Central memory CD4-positive, alpha-beta T cell (primary cell): ENCODE measurements at places on chromosomes 4 and X.

- no peak for DNase-seq
Measured at GRCh38 chrX:30635630-30636029, 17.6 kb upstream of the GK start.

DNA sequence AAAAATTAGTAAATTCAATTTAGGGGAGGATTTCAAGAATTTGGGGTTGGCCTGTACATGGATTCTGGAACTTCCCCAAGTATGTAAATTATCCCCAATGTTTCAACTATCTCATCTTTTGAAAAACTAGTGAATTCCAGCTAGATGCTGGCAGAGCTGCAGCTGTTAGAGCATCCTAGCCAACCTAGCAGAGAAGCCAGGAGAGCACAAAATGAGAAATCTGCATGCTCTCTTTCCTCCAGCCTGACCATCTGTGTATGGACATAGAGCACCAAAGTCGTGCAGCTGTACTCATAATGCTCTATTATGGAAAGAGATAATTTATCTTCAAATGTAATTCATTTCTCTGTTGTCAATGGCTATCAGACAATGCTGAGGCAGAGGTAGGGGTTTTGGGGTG lies 1217.7 kb downstream of the PCDH19 start:
- DNase-seq: no peak

DNA sequence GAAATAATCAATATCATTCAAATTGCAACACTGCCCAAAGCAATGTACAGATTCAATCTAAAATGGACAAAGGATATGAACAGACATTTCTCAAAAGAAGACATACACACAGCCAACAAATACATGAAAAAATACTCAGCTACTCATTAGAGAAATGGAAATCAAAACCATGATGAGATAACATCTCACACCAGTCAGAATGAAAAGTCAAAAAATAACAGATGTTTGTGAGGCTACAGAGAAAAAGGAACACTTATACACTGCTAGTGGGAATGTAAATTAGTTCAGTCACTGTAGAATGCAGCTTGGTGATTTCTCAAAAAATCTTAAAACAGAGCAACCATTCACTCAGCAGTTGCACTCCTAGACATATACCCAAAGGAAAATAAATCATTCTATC lies 205.2 kb downstream of the DKK2 start:
- DNase-seq: no peak

DNA sequence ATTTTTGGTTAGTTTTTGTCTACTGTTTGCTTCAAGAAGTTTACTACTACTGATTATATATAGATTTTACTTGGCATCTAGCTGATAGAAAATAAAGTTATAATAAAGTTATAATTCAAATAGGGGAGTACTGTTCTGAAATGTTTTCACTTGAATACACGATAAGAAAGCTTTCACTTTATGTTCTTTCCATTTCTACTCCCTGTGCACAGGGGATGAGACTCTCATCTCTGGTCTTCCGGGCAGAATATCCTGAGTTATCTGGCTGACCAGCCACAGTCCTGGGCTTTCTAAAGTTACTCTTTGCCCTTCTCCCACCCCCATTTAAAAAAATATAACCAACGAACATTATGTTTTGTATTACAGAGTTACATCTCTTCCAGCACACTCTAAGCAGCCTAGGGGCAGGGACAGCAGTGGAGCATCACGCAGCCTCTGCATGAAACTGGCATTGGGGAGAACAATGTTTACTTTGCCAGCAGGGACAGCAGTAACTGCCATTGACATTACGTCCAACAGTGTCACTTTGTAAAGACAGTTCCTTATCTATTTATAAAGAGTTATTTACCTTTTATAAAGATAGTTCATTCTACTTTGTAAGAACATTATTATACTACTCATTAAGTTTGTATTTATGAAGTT lies 64.3 kb downstream of the METTL14 start:
- no peak for DNase-seq

GRCh38 chrX:110374559-110374958 lies 15.9 kb downstream of the RTL9 start:
- no peak for DNase-seq

GRCh38 chr4:69708211-69708610 lies 52.2 kb downstream of the SULT1B1 start:
- no peak for DNase-seq

- DNase-seq: no peak
Measured at GRCh38 chr4:111806331-111806730, 338.9 kb upstream of the FAM241A start.

DNA sequence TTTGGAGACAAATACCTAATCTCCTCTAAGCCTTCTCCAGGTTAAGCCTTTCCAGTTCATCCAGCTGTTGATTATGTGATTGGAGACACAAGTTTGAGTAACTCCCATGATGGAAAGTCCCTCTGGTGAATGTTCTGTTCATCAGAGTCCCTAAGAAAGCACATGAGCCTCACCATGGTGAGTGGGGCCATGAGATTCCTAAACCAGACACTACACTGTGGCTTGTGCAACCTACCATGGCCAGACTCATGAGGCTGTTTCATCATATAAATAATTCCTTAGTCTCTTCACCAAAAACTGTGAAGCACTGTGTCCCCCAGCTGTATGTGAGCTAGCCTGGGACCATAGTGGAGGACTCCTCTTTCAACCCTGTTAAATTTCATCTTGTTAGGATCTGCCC lies 14.4 kb downstream of the PKD2 start:
- DNase-seq: no peak

DNA sequence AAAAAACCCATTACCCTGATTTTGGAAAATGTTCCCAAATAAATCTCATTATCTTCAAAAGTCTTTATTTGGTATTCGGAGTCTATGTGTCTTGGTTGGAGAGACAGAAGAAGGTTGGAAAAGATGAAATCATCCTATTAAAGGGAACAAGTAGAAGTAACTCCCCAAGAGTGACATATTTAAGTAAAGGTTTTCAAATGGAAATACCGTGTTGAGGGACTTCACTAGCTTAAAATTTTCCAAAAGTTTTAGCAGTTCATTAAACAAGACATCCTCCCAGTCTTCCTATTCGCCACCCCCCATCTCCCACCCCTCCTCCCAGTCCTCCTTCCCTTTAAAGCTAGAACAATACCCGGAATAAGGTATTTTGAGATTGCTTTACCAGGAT lies 62.7 kb upstream of the CCDC160 start:
- no peak for DNase-seq

GRCh38 chrX:154477891-154478477 lies 1.1 kb downstream of the LAGE3 start:
- no peak for DNase-seq

DNA sequence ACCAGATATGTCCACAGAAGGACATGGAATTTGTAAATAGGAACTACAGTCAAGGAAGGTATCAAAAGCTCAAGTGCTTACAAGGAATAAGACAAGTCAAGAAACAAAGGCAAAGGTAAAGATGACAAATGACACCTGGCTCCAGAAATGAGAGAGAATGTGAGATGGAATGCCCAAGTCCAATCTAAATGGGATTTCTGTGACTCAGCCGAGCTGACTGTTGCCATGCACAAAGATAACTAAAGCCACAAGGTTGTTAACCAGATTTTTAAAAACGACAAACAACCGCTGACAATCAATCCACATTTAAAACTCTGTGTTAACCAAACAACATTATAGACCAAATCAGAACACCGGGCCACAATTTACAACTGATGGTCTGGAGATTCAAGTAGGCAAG lies 1.1 kb downstream of the NFXL1 start:
- no peak for DNase-seq

DNA sequence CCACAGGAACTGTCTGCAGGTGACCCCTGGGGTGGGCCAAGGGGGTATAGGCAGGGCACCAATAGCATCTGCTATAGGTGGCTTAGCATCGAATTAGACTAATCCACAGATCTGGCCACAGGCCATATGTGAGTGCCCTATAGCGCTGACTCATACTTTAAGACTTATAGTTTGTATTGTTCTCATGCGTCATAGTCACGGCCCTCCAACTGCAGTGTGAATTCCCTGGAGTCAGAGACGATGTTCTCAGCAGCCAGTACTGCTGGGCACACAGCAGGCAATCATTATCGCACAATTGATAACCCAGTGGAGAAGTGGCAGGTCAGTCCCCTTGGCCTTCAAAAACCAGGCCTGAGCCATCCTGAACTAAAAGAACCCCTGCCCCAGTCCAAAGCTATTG lies 58.1 kb downstream of the ADGRG2 start:
- no peak for DNase-seq

GRCh38 chr4:119040694-119041185 lies 94.9 kb upstream of the MYOZ2 start:
- no peak for DNase-seq

- DNase-seq: no peak
Measured at GRCh38 chr4:19880206-19880605, 371.5 kb upstream of the SLIT2 start.

DNA sequence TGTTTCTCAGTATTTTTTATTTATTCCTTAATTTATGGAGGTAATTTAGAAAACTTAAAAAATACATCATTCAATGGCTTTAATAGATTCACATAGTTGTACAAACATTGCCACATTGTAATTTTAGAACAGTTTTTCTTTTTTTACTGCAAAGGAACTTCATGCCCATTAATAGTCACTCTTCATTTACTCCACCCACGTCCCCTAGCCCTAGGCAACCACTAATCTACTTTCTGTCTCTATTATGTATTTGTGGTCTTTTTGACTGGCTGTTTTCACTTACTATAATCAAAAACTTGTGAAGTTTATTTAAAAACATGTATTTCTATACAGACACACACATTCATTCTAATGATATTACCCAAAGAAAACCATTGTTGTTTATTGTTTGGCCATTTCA lies 664.8 kb downstream of the GRID2 start:
- DNase-seq: no peak

DNA sequence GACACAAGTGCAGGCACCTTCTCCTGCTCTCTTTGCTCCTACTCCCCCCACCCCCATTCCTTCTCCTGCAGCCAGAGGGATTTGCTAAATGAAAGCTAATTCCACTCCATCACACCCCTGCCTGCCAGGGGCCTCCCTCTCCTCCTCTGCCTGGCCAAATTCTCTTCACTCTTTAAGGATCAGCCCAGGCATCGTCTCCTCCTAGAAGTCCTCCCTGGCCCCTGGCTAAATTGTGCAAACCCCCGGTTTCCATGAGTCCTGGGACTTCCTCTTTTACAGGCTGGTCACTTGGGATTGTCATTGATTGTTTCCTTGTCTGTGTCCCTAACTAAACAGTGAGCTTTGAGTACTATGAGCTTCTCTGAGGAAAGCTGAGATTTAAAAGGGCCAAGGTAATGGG lies 8.7 kb upstream of the ABLIM2 start:
- DNase-seq: no peak

DNA sequence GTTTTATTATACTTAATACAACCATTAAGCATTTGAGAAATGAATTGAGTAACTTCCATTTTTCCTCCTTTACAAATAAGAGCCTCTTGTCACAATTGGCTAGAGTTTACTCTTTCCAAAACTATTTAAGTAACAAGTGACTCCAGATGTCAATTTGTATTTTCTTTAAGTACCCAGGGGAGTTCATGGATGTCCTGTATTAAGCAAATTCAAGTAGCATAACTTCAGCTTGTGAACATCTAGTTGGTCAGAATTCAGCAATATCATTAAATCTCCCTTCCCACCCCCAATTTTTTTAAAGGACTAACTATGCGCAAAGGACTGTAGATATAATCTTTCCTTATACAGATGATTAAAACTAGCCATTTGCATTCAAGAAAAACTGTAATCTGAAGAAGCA lies 1.4 kb upstream of the ADGRL3 start:
- no peak for DNase-seq

- DNase-seq: no peak
Measured at GRCh38 chr4:77872723-77873445, 10.3 kb downstream of the MRPL1 start.

GRCh38 chr4:25523405-25523804 lies 132.2 kb upstream of the SLC34A2 start:
- no peak for DNase-seq

DNA sequence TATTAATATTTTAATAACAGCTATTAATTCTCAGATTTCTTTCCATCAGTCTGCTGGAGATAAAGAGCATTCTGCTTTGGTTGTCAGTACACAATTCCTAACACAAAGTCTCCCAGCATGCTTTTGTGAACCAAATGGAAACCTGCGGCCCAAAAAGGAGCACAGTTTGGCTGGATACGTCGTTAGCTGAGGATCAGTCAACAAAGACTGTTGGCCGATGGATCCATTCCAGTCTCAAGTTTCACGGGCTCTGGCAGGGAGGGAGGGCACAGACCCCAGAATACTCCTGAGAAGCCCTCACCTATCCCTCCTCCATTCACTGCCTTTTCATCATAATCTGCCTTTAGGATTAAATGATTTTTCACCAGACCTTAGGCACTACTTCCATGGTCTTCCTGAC lies 26.3 kb upstream of the PRSS48 start:
- DNase-seq: no peak

DNA sequence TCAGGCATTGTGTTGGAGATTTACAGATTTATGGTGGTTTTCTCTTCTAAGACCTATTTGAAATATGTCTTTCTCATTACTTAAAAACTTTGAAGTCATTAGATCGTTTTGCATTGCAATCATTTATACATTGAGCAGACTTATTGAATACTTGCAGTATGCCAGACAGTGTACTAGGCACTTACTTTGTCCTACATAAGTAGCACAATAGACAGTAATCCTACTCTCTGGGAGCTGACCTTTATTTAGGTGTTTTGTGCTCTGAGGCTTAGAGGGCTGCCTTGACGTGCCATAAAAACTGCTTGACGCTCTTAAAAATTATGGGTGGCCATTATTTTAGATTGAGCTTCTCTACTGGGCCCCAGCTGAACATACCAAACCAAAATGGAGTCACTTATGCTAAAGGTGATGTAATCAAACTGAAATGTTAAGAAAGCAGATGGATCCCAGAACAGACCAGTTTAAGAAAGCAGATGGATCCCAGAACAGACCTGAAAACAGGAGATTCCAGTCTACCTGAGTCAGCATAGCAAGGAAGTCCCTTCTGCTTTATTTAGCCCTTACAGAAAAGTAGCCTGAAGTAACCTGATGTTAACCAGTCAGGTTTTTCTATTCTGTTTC lies 42.4 kb downstream of the PTTG2 start:
- DNase-seq: no peak

GRCh38 chr4:4711902-4712301 lies 147.6 kb upstream of the MSX1 start:
- no peak for DNase-seq

DNA sequence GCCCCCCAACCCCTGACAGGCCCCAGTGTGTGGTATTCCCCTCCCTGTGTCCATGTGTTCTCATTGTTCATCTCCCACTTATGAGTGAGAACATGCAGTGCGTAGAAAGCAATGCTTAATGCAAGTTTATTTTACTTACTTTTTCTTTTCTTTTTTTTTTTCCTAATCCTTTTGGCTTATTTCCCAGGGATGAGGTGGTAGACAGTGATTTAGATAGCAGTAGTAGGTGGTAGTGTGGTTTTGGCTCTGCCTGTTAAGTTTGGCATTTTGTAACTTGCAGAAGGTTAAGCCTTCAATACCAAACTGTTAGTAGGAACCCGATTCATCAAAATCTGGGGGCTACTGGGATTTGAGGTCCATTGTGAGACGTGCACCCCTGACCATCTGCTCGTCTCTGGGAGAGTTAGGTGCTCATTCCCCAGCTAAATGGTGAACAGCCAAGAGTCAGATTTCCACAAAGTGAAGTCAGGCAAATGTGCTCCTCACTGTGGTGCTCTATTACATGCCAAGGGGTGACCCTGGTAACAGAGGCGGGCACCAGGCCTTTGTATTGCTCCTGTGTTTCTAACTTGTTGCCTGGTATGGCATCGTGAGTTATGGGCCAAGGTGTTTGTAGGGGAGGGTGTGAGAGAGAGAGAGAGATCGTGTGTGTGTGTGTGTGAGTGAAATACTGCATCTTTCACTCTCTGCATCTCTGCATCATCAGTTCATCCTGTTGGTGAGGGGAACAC lies 70.3 kb downstream of the PHOX2B start:
- no peak for DNase-seq
